K562 (cell line): ENCODE measurements at places on chromosomes 6 and 20. TPM values are rescaled to one million over a fixed set of nuclear protein-coding genes. Genes with fewer than 3 reads are reported as not detected.

Gene ISM1
- not detected in 2 replicates for polyA plus RNA-seq

Gene MACROD2
- not detected in 2 replicates for polyA plus RNA-seq

Gene SLC4A11
- 0.68 and 1.6 TPM in 2 replicates for polyA plus RNA-seq

Gene COX4I2
- not detected in 2 replicates for polyA plus RNA-seq

Gene NXT1
- 37.5 and 46.5 TPM in 2 replicates for polyA plus RNA-seq

Gene DUSP15
- 0.34 and 0.66 TPM in 2 replicates for polyA plus RNA-seq

Gene SLC25A27
- polyA plus RNA-seq, result 0.69 TPM in 1 of 2 replicates, not detected in the other

Gene RBM24
- not detected in 2 replicates for polyA plus RNA-seq

Gene SAMD5
- 0.20 and 0.30 TPM in 2 replicates for polyA plus RNA-seq

Gene VPS52
- polyA plus RNA-seq, result 68.2 and 69.7 TPM in 2 replicates

Gene CST9L
- not detected in 2 replicates for polyA plus RNA-seq

Gene EPHA7
- not detected in 2 replicates for polyA plus RNA-seq

Gene MLIP
- not detected in 2 replicates for polyA plus RNA-seq

Gene EEF1A2
- polyA plus RNA-seq, result 10.9 and 11.4 TPM in 2 replicates

Gene OR2J3
- polyA plus RNA-seq, result not detected in 2 replicates

Gene VSX1
- polyA plus RNA-seq, result not detected in 2 replicates

Gene SGK2
- 0.21 and 0.57 TPM in 2 replicates for polyA plus RNA-seq

Gene DTNBP1
- polyA plus RNA-seq, result 42.1 and 45.4 TPM in 2 replicates

Gene OXT
- polyA plus RNA-seq, result not detected in 2 replicates

Gene DDX43
- 0.57 and 0.88 TPM in 2 replicates for polyA plus RNA-seq

Gene ANKRD6
- polyA plus RNA-seq, result 1.3 TPM in 1 of 2 replicates, not detected in the other

Gene TOX2
- not detected in 2 replicates for polyA plus RNA-seq

Gene SAPCD1
- polyA plus RNA-seq, result 17.1 and 30.2 TPM in 2 replicates

Gene SYNE1
- polyA plus RNA-seq, result 0.03 and 0.28 TPM in 2 replicates

Gene C6orf132
- polyA plus RNA-seq, result 0.16 and 0.26 TPM in 2 replicates

Gene SLC2A10
- 0.04 and 0.11 TPM in 2 replicates for polyA plus RNA-seq

Gene GLP1R
- polyA plus RNA-seq, result not detected in 2 replicates

Gene UNC5CL
- 1.8 TPM in 2 replicates for polyA plus RNA-seq

Gene PRL
- not detected in 2 replicates for polyA plus RNA-seq

Gene FAM217B
- polyA plus RNA-seq, result 6.9 and 9.6 TPM in 2 replicates

Gene FAM217A
- not detected in 2 replicates for polyA plus RNA-seq

Gene LY6G6C
- polyA plus RNA-seq, result 0.09 TPM in 1 of 2 replicates, not detected in the other

Gene NOX3
- not detected in 2 replicates for polyA plus RNA-seq

Gene NAA20
- polyA plus RNA-seq, result 86.5 and 104 TPM in 2 replicates

Gene DBNDD2
- polyA plus RNA-seq, result 62.3 and 62.5 TPM in 2 replicates

Gene VGLL2
- polyA plus RNA-seq, result not detected in 2 replicates

Gene TMEM74B
- 19.0 and 22.2 TPM in 2 replicates for polyA plus RNA-seq

Gene WFDC2
- not detected in 2 replicates for polyA plus RNA-seq

Gene FOXF2
- not detected in 2 replicates for polyA plus RNA-seq

Gene OPRM1
- not detected in 2 replicates for polyA plus RNA-seq

Gene GMEB2
- polyA plus RNA-seq, result 8.4 and 8.5 TPM in 2 replicates

Gene TNXB
- 24.5 and 27.0 TPM in 2 replicates for polyA plus RNA-seq

Gene PGC
- not detected in 2 replicates for polyA plus RNA-seq

Gene CDS2
- 8.2 and 11.7 TPM in 2 replicates for polyA plus RNA-seq

Gene CST7
- polyA plus RNA-seq, result 0.23 TPM in 1 of 2 replicates, not detected in the other

Gene CGA
- not detected in 2 replicates for polyA plus RNA-seq

Gene VSTM2L
- not detected in 2 replicates for polyA plus RNA-seq

Gene RHAG
- polyA plus RNA-seq, result 359 and 423 TPM in 2 replicates

Gene GABRR1
- 0.03 TPM in 1 of 2 replicates, not detected in the other for polyA plus RNA-seq
